ENCODE measurements at places on chromosomes 6 and 20.

GRCh38 chr6:7773322-7773721, 47.4 kb downstream of the BMP6 start:
- no peak for DNase-seq

- DNase-seq, result no peak
Measured at GRCh38 chr6:7048894-7049293, 58.9 kb upstream of the RREB1 start.

- no peak for DNase-seq
Measured at GRCh38 chr6:156658966-156659821, 118.0 kb upstream of the ARID1B start.

DNA sequence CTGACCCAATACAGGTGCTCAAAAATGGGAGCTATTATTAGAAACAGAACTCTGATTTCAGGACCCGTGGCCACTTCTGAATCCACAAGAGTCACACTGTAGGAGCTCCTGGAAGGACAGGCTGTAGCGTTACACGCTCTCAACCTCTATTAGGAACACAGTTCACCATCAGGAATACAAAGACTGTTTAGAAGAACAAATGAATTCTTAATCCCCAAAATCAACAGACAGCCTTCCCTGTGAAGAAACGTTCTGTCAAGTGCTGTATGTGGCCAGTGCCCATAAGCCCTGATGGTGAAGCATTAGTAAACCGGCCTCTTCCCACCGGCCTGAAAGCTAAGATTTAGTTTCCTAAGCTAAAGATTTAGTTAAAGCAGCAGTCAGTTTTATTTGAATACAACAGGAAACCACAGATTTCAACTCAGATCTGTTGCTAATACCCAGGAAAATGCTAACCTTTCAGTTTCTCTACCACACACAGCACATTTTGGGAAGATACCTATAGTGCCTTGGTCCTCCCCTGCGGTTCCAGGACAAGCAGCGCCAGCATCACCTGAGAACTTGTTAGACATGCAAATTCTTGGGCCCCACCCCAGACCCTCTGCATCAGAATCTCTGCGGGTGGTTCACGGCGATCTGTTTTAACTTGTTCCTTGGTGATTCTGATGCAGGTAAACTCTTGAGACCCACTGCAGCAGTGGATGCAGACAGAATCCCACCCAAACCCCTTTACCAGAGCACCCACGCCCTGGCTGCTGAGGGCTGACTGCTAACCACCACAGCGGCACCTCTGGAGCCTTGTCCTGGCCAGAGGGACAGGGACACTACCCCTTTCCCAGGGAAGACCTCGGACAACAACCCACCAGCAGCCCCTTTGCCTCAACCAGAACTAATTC, 33.4 kb downstream of the MTRES1 start:
- no peak for DNase-seq

- DNase-seq, result no peak
Measured at GRCh38 chr6:6600875-6601274, 12.4 kb downstream of the LY86 start.

DNA sequence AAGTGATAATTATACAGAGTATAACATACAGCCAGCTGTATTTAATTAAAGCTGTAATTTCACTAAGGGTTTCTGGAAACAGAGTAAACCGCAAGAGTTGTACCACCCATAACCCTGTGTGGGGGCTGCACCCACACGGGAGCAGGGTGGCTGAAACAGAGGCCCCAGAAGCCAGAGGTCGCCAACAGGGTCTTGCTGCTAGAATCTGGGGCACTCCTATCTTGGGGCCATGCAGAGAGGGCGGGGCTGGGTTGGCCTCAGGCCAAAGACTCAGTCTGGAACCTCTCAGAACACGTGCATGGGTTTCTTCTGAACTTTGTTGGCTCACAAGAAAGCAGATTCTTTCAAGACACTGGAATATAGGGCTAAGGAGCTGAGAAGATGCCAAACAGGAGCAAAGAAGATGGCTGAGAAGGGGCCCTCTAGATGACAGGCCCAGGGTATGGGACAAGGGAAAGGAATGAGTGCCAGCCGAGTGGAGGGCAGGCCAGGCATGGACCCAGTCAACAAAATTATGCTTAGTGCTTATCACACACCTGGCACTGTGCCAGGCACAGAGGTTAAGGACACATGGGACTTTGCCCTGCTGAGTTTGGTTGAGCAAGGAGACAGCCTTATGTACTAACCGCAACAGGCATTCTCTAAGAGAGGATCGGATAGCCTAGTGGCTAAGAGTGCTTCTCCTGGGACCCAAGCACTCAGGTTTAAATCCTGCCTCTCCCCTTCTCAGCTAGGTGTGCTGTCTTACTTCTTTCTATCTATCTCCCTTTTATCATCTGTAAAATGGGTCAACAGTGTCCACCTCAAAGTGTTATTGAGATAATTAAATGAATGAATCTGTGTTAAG, 96.6 kb upstream of the FOXP4 start:
- no peak for DNase-seq

DNA sequence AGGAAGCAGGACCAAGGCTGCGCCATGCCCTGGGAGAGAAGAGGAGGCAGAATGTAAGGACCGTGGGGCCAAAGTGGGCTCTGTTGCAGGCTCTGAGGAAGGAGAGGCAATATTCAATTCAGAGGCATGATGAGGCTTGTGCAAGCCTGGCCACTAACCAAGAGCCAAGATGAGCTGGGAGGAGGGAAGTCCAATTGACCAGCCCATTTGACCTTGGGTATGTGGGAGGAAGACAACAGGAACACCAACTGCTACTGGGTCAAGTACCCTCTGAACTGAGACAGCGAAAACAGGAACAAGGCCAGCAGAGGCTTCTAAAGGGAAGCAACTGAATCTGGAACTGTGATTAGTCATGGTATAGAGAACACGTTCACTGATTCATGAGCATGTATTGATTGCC, 779.6 kb downstream of the MAFB start:
- DNase-seq, result no peak

DNA sequence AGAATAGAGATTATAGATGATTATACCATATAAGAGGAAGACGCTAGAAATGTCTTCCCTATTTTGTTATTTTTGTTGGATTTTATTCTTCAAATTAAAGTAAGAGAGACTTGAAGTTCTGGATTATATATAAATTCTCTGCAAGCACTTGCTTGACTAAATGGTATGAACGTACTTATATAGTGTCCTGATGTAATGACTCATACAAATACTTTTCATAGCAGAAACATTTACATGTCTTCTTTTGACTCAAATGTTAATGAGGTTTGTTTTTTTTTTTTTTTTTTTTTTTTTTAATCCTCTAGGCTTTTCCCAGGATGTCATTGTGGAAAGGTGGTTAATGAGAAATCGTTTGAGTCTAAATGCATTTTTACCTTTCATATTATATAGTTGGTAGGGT, 55.0 kb downstream of the PDE7B start:
- DNase-seq, result no peak

GRCh38 chr20:59144831-59145196, 18.8 kb upstream of the ZNF831 start:
- no peak for DNase-seq

DNA sequence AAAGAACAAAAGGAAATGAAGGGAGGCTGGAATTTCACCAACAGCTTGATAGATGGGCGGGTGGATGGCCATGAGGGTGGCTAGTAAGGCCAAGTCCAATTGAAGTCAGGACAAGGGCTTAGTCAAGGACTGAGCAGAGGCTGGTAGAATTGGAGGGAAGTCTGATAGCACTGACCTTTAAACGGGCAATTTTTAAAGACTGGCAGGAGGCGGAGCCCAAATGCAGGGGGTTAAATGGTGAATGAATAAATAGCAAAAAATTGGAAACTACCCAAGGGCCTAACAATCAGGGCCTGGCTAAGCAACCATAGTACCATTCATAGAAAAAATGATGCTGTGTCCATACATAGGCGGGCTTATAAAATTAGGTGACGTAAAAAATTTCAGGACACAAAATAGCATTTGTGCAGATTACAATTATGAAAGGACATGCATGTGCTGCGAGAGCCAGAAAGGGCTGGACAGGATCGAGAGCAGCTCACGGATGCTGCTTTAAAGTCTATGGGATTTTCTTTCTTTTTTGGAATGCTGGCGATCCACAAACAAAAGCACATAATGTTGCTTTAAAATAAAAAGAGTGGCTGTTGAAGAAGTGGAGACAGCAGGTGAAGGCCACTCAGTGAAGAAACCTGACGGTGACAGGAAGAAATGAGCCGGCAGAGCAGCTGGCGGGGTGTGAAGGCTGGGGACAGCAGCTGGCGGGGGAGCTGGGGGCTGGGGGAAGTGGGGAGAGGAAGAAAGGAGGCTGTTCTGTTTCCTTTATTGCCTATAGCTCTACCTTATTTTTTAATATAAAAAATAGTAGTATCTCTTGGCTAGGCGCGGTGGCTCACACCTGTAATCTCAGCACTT, 42.8 kb upstream of the TAF8 start:
- DNase-seq, result no peak

DNA sequence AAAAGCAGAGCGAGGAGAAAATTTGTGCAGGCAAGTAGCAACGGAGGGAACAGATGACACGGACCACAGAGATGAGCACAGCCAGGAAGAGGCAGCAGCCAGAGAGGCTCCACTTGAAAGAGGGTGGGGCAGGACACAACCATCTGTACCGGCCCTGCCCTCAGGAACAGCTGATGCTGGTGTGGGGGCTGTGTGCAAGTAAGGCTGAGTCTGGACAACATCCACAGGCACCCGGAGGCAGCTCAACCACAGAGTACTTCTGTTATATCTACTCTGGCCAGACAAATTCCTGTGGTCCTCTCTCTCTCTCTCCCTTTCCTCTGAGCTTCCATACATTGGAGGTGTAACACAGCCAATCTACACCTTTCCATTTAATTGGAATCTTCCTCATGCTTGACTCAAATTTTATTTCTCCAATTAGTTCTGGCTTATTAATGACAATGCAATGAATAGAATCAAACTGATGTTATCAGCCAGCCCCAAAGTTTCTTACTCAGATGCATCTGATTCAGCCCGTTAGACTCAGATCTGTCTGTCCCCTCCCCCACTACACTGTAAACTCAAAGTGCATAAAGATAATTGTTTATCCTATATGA, 24.9 kb downstream of the KIF13A start:
- no peak for DNase-seq

GRCh38 chr20:22985239-22985778, 49.8 kb upstream of the SSTR4 start:
- no peak for DNase-seq

DNA sequence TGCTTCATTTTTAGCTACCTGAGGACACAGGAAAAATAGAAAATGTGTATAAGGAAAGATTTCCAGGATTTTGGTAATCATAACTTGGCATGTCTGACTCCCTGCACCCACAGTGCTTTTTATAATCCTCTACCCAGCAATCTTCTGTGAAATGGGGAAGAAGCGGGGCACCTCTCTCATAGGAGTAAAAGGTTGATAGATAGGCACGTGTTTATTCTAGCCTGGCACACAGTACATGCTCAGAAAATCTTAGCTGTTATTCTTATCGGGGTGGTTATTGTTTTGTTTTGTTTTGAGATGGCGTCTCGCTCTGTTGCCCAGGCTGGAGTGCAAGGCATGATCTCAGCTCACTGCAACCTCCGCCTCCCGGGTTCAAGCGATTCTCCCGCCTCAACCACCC, 87.7 kb upstream of the SALL4 start:
- DNase-seq, result no peak

- no peak for DNase-seq
Measured at GRCh38 chr20:41004531-41005360, 23.9 kb upstream of the TOP1 start.

- no peak for DNase-seq
Measured at GRCh38 chr6:158068893-158069799, 87.5 kb downstream of the SYNJ2 start.

DNA sequence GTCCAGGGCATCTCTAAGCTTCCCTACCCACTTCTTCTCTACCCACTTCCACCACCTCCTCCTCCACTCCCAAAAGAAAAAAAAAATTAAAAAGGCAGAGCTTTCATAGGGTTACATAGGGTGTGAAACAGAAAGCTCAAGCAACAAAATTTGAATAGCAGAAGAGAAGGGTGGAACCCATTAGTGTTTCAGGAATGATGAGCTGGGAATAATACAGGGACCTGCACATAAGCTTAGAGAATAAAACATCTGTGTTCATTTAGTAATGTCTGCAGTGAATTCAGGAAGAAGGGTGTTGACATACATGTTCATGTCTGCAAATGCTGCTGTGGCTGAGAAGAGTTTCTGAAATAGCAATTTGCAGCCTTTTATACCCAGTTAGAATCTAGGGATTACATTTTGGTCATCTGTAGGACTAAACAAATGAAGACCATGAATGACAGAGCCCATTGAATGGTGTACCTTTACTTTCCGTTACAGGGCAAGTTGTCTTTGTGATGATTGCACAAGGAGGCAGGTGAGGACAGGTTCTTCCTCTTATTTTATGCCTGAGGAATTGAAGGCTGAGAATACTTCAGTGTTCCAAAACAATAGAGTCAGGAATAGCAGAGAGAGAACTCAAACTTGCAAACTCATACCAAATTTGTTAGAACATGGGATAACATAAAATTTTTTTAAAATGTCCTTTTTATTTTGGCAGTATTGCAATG, 975.1 kb downstream of the TFAP2A start:
- DNase-seq, result no peak

GRCh38 chr6:125743604-125744003, 5.8 kb upstream of the HEY2 start:
- DNase-seq, result no peak

DNA sequence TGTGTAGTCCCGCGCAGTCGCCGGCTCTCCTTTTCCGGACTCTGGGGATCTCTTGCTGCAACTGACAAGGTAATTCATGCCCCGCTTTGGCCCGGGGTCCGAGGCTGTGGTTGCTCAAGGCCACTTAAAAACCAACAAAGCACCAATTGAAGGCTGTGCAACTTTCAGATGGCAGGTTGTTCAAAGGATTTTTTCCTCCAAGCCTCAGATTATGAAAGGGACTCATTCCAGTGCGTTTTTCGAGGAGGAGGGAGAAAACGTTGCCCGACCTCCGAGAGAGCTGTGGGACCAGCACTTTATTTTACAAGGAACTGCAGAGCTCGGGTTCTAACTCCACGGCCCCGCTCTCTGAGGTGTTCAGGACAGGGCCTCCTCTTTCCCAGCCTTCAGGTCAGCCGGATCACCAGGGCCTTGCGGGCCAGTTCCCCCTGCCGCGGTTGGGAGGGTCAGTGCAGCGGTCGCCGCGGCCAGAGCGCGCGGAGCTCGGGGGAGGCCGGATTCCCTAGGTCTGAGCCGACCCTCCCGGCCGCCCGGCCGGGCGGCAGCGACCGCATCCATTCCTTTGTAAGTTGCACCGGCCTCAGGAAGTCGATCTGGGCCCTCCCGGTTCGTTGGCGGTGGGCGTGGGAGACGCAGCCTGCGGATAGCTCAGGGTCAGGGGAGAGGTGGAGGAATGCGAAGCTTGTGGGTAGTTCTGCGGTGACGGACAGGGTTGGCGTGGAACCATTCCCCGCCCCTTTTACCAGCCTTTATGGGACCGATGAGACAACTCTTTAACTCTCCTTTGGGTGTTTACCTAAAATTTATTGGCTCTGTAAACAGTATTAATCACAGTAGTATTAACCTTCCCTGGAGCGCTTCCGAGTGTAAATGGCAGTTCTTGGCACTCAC, 1.6 kb downstream of the UTRN start:
- DNase-seq, result no peak

GRCh38 chr6:110116258-110116657, 63.2 kb downstream of the WASF1 start:
- no peak for DNase-seq

Measured in stimulated activated CD4-positive, alpha-beta T cell treated with anti-CD3 and anti-CD28 coated beads, Interleukin-1b, Interleukin-23, amount 100 ng/mL, for 1 hour (primary cell).